Left colon (tissue), 2 donors: ENCODE measurements at places on chromosomes 11 and 22.

GRCh38 chr11:74520927-74521665, 27.6 kb upstream of the LIPT2 start:
- no peak for DNase-seq

DNA sequence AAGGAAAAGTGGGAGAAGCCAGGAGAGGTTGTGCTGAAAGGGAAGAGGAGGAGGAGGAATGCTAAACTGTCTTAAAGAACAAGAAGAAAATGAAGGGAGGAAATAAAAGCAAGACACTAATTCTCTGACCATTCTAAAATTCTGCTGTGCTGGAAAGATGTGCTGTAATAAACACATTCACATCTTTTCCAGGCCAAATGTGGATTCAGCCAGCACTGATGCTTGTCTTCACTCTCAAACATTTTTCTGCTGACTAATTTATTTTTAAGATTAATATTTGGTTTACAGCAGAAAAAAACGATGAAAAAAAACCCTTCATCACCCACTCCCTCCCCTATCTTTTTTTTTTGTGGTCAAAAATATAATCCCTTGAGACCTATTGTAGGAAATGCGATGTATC, 223.6 kb downstream of the SWAP70 start:
- DNase-seq = no peak

GRCh38 chr11:17683377-17684161, 35.8 kb upstream of the MYOD1 start:
- no peak for DNase-seq

DNA sequence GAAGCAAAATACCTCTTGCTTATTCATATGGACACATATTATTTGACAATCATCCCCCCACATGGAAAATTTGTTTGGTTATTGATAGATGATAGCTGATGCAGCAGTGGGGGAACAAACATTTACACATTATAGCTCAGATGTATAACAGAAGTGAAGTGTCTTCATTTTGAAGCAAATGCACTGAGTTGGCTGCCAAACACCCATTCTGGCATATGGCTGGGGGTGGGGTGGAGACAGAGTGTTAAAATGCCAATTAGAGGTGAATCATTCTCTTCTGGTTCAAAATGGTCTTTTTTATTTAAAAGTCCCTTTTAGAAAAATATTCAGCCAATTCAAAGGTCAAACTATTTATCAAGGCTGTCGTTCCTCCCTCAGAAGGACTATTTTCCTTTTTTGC, 157.3 kb upstream of the TRPC6 start:
- no peak for DNase-seq

GRCh38 chr11:110526323-110526722, 96.6 kb downstream of the FDX1 start:
- DNase-seq = no peak

- no peak for DNase-seq
These were observed 58.6 kb upstream of the EIF3D start for GRCh38 chr22:36587289-36588154.

- DNase-seq = no peak
These were observed at the start of gene NPTXR for GRCh38 chr22:38843657-38844314. Gene NPTXR (minus strand): TSS chr22:38844028.

- DNase-seq = no peak
These were observed 9.2 kb upstream of the MTFP1 start for GRCh38 chr22:30416403-30416802.

DNA sequence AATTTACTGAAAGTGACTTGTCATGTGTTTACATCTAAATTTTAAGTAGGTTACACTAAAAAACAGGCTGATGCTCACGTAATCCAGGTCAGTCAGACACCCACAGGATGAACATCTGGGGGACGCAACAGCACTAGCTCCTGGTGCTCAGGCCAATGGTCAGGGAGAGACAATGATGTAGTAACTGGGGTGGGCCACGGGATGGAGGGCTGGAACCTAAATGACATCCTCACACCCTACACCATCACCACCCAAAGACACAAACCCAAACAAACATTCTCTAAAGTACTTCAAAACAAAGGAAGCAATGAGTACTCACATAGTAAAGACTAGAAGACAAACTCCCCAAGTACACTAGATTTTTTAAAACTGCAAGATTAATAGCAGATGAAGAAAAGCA, 53.5 kb upstream of the SLC25A1 start:
- no peak for DNase-seq

DNA sequence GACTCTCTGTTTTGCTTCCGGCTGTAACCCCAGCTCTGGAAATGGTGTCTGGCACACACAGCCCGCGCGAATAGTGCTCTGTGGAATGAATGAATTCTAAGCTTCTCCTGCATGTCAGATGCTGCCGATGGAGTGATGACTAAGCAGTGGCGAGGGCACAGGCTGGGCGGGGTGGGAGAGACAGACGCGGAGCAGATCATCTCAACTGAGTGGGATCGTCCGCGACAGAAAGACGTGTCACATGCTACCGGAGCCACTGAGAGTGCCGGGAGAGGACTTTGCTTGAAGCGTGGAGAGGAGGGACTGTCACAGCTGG, 334.5 kb downstream of the CTTN start:
- no peak for DNase-seq

- DNase-seq = no peak
These were observed 13.7 kb upstream of the BCL9L start for GRCh38 chr11:118939404-118939915.

GRCh38 chr22:50227579-50228215, 17.1 kb downstream of the TUBGCP6 start:
- DNase-seq = no peak

GRCh38 chr11:110032957-110033570, 60.1 kb upstream of the ZC3H12C start:
- DNase-seq = no peak

DNA sequence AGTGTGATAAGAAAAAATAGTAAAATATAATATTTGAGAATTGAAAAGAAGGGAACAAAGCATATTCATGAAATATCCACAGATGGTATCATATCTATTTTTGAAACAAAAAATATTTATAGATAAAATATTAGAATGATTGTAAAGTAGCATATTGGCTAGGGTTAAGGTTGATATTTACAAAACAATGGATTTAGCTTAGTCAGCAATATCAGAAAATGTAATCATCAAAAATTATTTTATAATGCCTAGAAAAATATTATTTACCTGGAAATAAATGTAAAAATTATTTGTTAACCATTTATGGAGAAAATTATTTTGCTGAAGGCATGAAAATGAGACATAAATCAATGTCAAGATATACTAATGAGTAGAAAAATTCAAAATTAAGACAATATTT, 12.8 kb downstream of the FAM111B start:
- no peak for DNase-seq

DNA sequence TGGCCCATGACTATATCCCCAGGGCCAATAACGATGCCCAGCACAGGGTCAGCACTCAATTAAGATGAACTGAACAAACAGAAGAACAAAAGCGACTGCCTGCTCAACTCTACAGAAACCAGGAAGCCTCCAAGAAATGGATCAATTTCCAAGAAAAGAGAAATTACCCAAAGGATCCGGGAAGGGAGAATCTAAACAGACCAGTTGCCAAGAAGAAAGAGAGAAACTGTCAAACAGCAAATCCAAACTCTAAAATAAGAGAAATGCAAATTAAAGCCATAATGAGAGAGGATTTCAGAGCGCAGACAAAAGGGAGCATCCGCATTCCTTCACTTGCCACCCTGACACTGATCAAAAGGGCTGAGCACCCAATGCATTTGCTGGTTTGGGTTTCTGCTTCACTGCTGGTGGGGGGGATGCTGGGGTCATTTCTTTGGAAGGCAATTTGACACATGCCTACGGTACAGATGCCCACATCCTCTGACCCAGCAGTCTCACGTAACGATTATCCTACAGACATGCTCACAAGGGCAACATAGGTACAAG, 37.7 kb upstream of the RFPL3 start:
- DNase-seq = no peak

- DNase-seq = no peak
These were observed 1.1 kb upstream of the MTMR2 start for GRCh38 chr11:95925011-95925410.

- peak; percentile 85 for DNase-seq
These were observed 4.6 kb downstream of the PRR5L start for GRCh38 chr11:36300650-36301049.

GRCh38 chr11:58621586-58622262, 741 bp upstream of the CNTF start:
- no peak for DNase-seq

- no peak for DNase-seq
These were observed 2.4 kb downstream of the LARGE1 start for GRCh38 chr22:33917744-33918406.

GRCh38 chr11:93548679-93549319, 5.6 kb upstream of the SMCO4 start:
- no peak for DNase-seq

GRCh38 chr22:34429314-34429713, 509.0 kb upstream of the LARGE1 start:
- DNase-seq = no peak

DNA sequence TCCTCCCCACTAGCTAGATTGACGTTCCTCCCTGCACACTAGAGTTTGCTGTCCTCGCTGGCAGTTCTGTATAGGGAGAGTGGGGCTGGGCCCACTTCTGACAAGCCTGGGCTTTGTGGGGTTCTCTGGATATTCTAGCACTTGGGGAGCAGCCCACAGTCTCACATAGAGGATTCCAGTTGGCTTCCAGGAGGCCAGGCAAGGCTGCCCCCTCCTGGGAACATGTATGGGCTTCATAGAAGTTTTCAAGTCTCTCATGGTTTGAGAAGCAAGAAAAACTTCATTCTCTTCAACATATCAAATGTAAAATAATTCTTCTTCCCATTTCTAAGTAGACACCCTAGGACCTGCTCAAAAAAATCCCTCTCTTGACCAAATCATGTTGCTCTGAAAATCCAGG, 87.5 kb downstream of the NAV2 start:
- no peak for DNase-seq

- DNase-seq = no peak
These were observed 561.0 kb downstream of the LUZP2 start for GRCh38 chr11:25057861-25058260.

- no peak for DNase-seq
These were observed 232.5 kb downstream of the TBC1D22A start for GRCh38 chr22:46994983-46995382.

DNA sequence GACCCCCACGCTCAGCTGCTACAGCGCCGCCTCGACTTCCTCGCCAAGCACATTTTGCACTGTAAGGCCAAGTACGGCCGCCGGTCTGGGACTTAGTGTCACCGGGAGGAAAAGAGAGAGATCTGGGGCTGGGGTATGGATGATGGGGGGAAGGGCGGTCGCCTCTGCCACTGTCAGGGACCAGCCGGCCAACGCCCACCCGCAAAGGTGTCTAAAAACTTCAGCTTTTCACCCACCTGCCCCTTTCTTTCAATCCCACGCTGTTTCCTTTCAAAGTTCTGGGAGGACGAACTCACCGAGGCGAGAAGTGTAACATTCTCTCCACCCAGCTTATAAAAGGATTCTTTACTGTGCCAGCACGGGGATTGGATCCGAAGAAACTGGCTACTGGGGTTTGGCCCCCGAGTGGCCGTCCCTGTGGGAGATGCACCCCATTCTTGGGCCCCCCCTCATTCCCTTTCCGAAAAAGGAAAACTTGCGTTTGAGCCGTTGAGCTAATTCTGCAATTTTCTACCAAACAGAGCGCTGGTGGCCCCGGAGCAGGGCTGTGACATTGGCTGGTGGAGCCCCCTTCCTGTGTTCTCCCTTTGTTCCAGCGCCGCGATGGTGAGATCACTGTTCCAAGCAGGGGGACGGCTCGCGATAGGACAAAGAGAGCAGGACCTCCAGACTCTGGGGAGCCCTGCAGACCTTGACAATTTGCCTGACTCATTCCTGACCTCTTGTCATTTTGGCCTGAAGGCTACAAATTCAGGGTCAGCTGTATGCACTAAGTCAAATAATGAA, 1.8 kb downstream of the FJX1 start:
- no peak for DNase-seq

GRCh38 chr11:62573006-62573591, 592 bp downstream of the EEF1G start:
- peak; percentile 32 for DNase-seq

DNA sequence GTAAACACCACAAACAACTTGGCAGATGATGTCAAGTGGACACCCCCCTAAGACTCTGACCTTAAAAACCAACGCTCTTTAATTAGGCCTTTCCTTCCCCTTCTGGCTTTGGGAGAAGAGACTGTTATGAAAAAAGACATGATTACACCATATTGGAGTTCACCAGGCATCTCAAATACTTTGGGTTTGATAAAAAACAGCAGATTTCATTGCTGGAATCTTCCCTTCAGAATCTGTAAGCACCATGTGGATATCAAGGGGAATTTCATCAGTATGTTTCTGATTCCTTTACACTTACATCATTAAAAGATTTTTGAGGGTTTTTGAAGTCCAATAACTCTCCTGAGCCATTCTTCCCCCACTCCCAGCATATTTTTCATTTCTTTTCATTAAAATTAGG, 85.6 kb downstream of the KIRREL3 start:
- no peak for DNase-seq

DNA sequence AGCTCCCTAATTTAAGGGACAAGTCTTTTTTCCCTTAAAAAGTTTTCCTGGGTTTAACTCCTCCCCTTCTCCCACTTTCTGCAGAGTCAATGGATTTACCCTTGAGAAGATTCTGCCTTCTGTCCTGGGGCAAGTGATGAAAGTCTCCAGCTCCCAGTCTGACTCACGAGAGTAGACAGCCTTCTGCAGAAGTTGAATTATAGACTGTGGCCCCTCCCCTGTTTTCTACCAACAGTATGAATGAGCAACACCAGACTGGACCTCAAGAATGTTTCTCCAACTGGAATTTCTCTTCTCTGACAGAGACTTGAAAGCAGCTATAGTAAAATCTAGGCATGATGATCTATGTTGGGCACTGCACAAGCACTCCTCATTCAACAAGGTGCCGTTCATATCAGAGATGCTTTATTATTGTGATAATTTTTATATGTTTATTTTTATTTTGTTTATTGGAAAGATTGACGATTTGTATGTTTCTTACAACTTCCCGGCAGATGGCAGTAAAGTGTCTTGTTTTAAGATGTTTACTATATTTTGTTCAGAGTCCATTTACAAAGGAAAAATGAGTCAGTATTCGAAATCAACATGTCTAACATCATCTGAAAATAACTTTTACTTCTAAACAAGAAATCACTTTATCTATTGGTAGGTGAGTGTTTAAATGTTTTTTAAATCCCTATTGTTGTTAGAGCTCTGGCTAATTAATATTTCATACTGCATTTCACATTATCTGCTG, 56.6 kb downstream of the LMO2 start:
- DNase-seq = no peak
